ENCODE measurements at places on chromosomes 11 and 22.

GRCh38 chr22:26444777-26445176 lies 15.7 kb downstream of the ASPHD2 start:
- no peak for DNase-seq

GRCh38 chr11:121112498-121113455 lies 11.7 kb downstream of the TECTA start:
- peak; percentile 1 for DNase-seq

- no peak for DNase-seq
Measured at GRCh38 chr11:121140369-121140768, 39.3 kb downstream of the TECTA start.

GRCh38 chr22:44975427-44976262 lies 34.2 kb downstream of the PHF21B start:
- DNase-seq = peak; percentile 15

- DNase-seq = no peak
Measured at GRCh38 chr11:1608363-1608762, at the start of gene KRTAP5-3. Gene KRTAP5-3, minus strand, starts transcription at chr11:1608463. Its CDS starts 78 bp downstream, at chr11:1608385.

- DNase-seq = no peak
Measured at GRCh38 chr11:15569305-15570025, 454.7 kb downstream of the INSC start.

DNA sequence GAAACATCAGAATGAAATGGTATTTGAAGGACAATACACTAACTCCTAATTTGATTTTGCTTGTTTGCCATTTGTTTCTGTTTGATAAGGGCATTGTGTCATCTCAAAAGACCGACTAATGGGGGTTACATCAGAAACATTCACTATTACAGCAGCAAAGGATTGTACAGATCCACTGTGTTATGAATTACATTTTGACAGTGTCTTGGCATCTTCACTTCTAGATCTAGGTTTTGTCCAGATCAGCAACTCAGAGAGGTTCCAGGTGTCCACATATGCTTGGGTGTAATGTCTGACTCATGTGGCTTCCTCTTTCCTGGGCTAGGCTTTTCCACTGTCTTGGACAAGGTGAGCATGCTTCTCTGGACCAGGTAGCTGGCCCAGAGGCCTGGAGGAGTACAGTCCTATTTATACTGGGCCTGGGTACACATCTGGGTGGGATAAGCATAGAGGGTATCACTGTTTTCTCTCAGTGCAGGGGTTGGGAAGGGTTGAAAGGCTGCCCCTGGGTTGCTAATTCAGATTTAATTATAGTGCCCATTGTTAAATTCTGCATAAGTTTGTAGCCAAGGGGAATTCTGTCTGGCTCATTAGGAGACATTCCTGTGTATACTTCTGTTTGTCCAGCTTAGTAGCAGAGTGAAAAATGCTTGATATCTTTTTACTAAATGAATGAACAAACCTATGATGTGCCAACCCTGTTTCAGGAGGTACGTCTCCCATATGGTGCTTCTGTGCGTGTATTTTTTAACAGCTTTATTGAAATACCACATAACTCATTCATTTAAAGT lies 23.8 kb downstream of the DDI1 start:
- no peak for DNase-seq

GRCh38 chr11:60145677-60146076 lies 37.2 kb downstream of the MS4A6A start:
- no peak for DNase-seq

DNA sequence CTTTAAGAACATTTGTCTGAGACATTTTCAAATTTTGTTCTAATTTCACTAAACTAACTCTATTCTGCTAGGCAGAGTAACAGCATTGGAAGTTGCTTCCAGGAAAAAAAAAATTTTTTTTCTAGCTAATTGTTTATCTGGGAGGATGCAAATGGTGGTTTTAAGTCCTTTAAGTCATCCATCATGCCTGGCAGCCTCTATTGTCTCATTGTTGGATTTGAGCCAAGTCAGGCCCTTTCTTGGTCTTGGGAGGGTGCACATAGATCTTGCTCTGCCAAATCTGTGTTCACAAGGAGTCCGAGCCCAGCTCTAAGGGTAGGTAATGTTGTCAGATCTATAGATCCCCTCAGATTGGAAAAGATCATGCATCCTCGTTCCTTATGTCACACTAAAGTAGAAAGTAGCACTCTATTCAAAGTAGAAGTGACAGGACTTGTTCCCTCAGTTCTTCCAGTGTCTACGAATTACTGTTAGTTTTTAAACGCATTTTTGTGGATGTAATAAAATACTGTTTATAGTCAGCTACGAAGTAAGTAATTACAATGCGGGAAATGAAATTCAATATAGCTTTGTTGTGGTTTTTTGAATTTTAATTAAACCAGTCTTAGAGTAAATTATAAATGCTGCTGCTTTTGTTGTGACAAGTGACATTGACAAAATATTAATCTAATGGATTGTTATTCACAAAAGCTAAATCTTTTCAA lies 166.0 kb upstream of the RASSF10 start:
- DNase-seq = no peak

GRCh38 chr11:90757849-90758494 lies 535.1 kb upstream of the CHORDC1 start:
- no peak for DNase-seq

DNA sequence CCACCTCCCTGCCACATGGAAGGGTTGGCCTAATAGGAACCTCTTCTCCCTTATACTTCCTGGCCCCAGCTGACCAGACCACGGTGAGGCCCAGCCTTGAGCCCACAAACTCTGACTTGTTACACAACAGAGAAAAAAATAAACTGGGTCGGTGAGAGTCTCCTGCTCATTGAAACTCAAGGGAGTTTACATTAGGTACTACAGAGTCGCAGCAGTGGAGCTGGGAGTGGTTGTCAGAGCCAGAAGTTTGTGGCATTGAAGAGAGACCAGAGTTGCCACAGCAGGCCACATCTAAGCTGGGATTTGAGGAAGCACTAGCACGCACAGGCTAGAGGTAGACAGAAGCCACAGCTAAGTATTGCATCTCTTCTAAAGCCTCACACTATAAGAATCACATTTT lies 296.2 kb downstream of the DDX10 start:
- no peak for DNase-seq

DNA sequence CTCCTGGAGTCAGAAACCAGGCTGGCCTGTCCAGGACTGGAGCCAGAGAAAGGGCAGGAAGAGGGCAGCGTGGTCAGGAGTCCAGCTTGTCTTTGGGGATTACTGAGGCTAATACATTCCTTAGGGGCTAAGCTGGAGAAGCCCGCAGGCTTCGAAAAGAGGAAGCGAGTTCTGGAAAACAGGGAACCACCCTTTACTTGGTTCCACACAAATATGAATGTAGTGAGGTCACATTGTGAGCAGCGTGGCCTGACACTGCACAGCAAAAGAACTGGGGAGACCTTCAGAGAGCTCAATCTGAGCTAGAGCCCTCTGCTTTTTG lies 132.3 kb downstream of the CEP164 start:
- DNase-seq = no peak

GRCh38 chr11:125245299-125245698 lies 80.7 kb downstream of the PKNOX2 start:
- no peak for DNase-seq

DNA sequence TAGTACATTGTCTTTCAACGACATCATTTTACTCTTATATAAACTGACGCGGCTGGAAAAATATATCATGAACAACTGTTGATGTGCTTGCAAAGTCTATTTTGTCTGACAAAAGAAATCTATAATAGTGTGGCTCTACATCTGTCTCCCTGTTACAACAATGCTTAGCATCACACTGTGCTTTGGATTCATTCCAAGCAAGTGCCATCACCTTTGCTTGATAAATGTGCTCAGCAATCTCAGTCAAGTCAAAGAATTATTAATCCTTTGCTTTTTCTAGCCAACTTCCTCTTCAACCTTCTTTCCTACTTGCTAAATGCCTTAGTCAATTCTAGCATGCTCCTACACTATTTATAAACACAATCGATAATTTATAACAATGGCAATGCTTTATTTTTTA lies 140.5 kb downstream of the FCHSD2 start:
- DNase-seq = no peak

DNA sequence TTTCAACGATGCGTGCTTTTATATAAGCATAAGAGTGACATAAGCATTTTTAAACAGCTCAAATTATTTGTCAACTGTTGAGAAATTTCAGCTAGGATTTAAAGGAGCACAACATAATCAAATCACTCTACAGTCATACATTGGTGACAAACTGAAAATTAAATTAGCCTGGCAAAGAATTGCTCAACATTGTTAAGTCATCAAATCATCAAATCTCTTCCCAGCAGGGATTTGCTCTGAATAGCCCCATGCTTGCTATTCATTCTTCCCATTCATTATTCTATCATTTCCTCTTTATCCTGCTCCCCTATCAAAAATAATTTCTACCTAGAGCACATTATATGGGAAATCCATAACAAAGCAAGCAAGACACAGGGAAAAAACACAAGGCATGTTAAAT lies 198.7 kb upstream of the LUZP2 start:
- no peak for DNase-seq

- no peak for DNase-seq
Measured at GRCh38 chr11:88435415-88435814, 97.9 kb upstream of the CTSC start.

- no peak for DNase-seq
Measured at GRCh38 chr11:27616711-27617110, 83.5 kb downstream of the BDNF start.

- no peak for DNase-seq
Measured at GRCh38 chr11:34614344-34615104, 6.4 kb upstream of the EHF start.

Data from activated T-cell treated with anti-CD3 and anti-CD28 coated beads for 4 hours (primary cell).